ENCODE measurements at places on chromosomes 7 and 10.
A peak's percentile ranks its signal among the peaks of the same experiment; 100 is the strongest.

DNA sequence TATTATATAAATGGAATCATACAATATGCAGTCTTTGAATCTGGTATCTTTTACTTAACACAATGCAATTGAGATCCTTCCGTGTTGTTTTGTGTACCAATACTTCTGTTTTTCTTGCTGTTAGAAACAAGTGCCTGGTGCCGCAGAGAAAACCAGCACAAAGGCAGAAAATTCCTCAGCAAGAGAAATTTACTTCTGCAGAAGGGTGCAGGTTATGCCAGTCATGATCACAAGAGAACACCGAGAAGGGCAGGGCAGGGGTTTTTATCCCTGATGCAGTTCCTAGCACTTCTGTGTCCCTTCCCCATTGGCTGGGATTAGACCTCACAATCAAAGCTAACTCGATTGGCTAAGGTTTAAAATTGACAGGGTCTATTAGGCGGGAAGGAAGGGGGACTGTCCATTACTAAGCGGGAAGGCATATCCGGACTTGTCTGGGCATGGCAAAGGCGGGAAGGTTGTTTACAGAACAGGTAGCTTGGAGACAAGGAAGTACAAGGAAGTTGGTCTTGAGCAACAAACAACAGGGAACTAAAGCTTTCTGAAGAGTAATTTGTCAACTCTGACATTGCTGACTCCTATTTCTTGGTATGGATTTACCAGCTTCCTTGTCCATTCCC, 2.4 kb upstream of the ZNF33B start:
- no peak for DNase-seq

- no peak for DNase-seq
Measured at GRCh38 chr7:117871778-117872538, 1.3 kb downstream of the CTTNBP2 start.

DNA sequence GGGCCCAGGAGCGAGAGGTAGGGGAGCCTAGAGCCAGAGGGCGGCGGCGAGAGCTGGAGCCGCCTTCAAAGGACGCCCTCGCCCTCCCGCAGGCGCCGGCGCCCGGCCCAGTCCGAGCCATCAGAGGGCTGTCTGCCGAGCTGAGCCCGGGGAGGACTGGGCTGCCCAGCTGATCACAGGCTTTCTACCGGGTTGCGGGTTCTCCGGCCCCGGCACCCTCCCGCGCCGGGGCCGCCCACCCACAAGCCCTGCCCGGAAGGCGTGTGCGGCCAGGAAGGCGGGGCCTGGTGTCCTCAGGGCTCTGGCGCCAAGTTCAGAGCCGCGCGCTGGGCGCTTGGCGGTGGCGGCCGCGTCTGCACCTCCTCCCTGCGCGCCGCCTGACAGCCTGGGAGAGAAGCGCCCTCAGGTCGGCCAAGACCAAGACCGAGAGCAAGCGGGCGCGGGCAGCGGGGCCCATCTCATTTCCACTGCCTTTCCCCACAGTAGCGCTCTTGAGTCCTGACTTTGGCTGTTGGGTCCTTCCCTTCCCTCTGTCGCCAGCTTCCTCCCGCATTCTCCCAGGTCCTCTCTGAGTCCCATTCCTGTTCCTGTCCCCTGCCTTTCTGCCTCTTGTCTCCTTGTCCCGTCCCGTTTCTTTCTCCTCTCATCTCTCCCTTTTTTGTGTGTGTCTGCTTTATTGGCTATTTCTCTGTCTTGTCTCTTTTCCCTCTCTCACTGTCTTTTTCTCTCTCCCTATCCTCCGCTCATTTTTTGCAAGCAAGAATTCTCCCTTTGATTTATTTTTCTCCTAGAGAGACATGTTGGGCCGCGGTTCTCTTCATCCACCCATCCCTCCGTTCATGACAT, 60.6 kb upstream of the MSMB start:
- no peak for DNase-seq

DNA sequence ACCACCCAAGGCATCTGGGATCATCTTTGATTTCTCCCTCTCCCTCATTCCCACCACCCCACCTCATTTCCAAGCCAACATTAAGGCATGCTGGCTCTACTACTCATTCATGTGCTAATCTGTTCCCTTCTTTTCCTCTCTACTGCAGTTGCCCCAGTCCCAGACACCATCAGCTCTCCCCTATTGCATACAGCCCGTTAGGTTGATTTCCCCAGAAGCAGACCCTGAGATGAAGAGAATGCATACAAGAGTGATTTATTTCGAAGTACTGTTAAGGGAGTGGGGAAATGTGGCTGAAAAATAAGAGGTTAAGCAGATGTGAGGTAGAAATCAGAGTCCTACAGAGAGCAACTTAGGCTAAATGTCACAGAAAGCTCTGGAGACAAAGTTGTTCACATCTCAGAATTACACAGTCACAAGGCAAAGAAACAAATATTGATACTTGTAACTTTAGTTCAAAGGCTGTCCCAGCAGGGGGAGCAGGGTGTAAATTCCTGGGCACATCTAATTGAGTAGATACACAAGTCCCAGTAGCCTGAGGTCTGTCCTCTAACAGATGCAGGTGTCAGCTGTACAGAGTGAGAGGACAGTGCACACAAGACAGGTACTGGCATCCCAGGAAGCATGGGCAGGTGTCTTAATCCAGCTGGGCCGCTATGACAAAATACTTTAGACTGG, 20.9 kb downstream of the AKR1D1 start:
- DNase-seq = no peak

DNA sequence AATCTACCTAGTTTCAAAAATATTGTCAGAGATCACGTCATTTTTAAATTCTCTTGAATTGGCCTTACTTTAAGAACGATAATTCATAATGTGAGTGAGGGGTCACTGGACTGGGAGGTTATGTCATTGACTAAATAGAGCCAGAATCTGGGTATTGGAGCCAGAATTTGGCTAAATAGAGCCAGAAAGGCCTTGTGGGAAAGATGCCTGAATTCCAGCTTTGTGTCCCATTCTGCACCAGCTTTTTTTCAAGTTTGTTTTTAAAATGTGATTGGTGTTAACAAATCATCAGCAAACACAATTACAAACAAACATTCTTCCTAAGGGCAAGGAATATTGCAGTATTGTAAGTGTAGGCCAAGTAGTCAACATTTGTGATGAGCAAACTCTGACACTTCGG, 233.2 kb upstream of the PRKCQ start:
- no peak for DNase-seq

- no peak for DNase-seq
Measured at GRCh38 chr10:66218289-66218688, 707.5 kb upstream of the LRRTM3 start.

DNA sequence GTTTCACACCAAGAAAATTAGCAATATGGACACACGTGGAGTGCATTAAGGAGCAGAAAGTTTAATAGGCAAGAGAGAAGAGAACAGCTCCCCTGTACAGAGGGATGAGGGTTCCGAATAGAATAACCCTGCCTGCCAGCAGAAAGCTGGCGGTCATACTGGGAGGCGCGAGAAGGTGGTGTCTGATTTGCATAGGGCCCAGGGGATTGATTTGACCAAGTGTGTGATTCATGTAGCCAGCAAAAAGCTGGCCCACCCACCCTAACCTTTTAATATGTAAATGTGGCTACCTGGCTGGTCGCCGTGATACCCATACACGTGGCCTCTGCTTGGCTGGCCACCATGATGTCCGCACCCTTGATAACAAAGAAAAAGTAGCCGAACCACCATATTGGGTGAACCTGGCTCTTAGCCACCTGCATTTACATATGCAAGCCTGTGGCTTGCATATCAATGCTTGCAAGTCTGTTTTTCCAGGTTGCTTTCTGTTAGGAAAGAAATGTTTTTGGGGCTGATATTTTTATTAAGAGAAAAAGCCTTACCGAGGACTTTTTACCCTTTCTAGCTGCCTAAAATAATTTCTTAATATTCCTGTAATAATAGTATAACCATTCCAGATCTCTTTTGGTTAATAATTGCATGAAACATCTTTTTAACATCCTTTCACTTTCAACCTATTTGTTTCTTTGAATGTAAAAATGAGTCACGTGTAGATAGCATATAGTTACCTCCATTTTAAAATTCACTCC, 20.5 kb upstream of the VWDE start:
- no peak for DNase-seq

GRCh38 chr10:130770018-130770630, 541.4 kb downstream of the TCERG1L start:
- DNase-seq = no peak

GRCh38 chr10:48957361-48958151, 17.9 kb upstream of the LRRC18 start:
- DNase-seq = no peak

DNA sequence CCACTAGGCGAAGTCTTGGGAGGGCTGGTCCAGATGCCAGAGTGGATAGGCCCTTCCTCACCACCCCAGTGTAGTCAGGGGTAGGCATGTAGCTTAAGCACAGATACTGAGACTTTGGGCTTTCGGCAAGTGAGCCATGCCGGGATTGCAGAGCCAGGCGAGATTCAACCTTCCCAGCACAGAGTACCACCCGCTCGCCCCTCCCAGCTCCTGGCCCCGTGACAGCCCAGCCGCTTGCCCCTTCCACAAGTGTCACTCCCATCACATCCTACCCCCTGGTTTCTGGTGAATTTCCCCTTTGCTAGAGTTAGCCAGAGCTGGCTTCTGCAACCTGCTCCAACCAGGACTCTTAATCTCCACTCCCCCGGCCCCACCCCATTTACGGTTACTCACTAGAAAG, 56.9 kb downstream of the ARHGAP22 start:
- DNase-seq = no peak

GRCh38 chr7:140723574-140723973, 27.1 kb downstream of the NDUFB2 start:
- DNase-seq = no peak

GRCh38 chr10:110893559-110894179, 21.9 kb downstream of the PDCD4 start:
- no peak for DNase-seq

- DNase-seq = peak; percentile 42
Measured at GRCh38 chr10:79184145-79184625, 115.4 kb downstream of the ZMIZ1 start.

DNA sequence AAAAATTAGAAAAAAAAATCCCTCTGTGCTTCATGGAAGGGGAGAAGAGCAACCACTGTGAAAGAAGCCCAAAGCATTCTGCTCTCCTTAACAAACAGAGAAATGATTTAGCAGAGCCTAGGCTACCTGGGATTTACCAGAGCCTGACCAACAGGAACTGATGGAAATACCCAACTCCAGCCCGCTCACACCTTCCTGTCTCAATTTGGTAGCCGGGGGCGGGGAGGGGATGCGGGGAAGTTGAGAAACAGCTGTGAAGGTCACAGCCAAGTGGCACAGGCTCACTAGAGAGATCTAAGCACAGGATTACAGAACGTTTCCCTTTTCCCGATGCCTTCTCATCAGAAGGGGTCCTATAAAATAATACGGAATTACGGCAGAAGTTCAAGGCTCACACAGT, 17.6 kb downstream of the RSU1 start:
- DNase-seq = no peak

- DNase-seq = no peak
Measured at GRCh38 chr10:44952779-44953231, 6.8 kb upstream of the RASSF4 start.

DNA sequence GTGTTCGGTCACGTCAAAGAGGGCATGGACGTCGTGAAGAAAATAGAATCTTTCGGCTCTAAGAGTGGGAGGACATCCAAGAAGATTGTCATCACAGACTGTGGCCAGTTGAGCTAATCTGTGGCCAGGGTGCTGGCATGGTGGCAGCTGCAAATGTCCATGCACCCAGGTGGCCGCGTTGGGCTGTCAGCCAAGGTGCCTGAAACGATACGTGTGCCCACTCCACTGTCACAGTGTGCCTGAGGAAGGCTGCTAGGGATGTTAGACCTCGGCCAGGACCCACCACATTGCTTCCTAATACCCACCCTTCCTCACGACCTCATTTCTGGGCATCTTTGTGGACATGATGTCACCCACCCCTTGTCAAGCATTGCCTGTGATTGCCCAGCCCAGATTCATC, 6.5 kb downstream of the PPIF start:
- DNase-seq = no peak

- DNase-seq = no peak
Measured at GRCh38 chr7:12032146-12032545, 178.9 kb upstream of the TMEM106B start.

GRCh38 chr7:42639930-42640329, 271.9 kb downstream of the C7orf25 start:
- no peak for DNase-seq

GRCh38 chr7:93574269-93574645, 267 bp downstream of the CALCR start:
- DNase-seq = no peak

DNA sequence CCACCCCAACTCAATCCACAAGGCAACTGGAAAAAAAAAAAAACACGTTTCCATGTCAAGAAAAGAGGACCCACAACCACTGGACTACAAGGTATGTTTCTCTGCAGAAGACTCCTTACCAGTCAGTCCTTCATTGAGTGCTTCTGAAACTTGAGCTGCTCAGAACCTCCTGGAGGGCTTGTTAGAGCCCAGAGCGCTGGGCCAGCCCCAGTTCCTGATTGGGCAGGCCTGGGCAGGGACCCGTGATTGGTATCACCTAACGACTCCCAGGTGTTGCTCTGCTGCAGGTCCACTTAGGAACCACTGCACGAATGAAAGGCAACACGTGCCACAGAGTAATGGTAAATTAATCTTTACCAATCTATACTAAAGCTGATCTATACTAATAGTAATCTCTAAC, 473 bp upstream of the CCDC201 start:
- DNase-seq = no peak

- DNase-seq = no peak
Measured at GRCh38 chr10:34288634-34289033, 526.5 kb downstream of the PARD3 start.

DNA sequence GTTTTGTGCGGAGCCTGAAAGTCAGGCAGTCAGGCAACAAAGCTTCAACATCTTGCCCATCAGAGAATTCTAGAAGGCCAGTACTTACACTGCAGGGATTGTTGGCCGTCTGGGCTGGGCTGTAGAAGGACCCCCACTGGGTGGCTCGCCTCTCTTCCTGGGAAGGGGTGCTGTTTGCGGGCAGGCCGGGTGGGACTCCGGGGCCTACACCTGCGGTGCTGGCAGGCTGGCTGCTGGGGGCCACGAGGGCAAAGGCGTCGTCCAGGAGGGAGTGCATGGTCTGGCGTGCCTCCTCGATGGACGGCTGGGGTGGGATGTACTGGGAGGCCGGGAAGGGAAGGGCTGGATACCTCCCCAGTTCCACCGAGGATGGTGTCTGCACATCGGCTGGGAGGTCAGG, 63.1 kb upstream of the ATP6V0A4 start:
- no peak for DNase-seq

All from skeletal muscle cell (primary cell).